ENCODE measurements at places on chromosomes 1 and 21.

DNA sequence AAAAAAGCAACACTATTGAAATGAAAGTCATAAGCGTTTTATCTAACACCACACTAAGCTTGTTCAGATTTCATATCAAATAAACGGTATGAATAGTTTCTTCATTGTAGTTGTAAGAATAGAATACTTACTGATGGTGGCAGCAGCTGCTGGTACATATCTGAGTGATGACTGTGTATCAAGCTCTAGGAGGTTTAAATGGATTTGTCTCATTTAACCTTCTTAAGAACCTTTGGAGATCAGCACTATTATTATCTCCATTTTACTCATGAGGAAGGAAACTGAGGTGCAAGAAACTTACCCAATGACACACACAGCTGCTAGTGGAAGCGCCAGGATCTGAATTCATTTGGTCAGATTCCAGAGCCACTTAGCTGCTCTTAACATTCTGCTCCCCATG, 104.0 kb downstream of the EIF4G3 start:
- DNase-seq = peak; percentile 54

GRCh38 chr1:23273450-23274133, 56.3 kb upstream of the HTR1D start:
- peak; percentile 75 for DNase-seq

GRCh38 chr1:212930986-212931678, 19.2 kb upstream of the VASH2 start:
- no peak for DNase-seq

DNA sequence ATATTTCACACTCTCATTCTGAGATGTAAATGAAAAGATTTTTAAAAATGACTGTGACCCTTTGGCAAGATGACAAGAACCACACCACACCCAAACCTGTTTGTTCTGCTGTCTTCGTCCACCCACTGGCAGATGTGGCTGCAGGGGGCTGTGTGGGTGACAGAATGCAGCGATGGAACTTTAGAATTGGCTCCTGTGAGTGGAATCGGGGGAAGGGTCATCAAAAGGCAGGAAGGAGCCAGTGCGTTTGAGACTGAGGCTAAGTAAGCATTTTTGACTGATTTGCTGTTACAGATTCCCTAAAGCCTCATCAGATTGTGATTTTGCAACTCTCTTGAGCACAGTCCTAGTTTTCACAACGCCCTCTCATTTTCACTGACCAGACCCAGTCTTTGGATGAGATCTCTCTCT, 111.2 kb upstream of the ADGRL2 start:
- peak; percentile 83 for DNase-seq

GRCh38 chr1:206556750-206557635, 49.7 kb downstream of the RASSF5 start:
- DNase-seq = peak; percentile 31

- peak; percentile 98 for DNase-seq
Measured at GRCh38 chr1:2290595-2291510, 62.7 kb downstream of the SKI start.

DNA sequence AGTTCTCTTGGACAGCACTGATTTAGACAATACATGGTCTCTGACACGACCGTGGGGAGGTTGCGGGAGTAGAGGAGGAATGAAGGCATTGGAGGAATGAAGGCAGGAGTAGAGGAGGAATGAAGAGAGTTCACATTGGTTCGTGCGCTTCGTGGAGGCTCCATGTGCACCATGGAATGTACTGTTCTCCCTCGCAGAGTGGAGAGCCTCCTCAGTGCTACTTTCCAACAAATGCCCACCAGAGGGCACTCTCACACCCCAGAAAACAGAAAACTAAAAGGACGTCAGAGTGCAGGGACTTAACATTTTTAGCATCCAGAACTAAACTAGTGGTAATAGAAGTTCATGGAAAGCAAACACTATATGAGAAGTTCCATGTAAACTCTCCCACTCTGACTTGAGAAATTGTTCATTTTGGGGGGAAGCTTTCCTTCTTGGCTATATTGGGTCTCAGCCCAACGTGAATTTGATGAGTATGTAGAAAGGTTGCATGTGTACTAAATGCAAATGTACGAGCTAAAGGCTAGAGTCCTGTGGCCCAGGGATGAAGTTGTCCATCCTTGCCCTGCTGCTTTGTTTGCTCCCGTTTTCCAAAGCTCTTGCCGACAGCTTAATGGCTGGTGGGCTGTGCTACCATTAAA, 211.6 kb downstream of the LMX1A start:
- peak; percentile 62 for DNase-seq

- DNase-seq = peak; percentile 28
Measured at GRCh38 chr1:68973459-68974244, 476.8 kb upstream of the DEPDC1 start.

GRCh38 chr1:163055005-163055404, 14.2 kb upstream of the RGS4 start:
- peak; percentile 25 for DNase-seq

DNA sequence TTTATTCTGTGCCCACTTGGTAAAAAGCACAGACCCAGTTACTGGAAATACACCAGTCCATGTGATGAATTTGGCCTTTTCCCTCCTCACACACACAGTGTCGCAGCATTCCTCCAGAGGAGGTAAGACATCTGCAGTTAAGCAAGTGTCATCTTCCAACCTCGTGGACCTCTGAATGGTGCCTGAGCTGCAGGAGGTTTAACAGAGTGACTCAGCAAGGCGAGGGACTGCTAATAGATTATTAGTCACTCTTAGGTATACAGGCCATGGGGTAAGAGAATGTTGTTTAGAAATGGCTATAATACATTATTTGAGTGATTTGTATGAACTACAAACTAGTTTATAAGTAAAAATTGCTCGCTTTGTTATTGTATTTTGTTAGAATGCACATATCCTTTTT, 8.6 kb upstream of the LRRC8B start:
- peak; percentile 77 for DNase-seq

DNA sequence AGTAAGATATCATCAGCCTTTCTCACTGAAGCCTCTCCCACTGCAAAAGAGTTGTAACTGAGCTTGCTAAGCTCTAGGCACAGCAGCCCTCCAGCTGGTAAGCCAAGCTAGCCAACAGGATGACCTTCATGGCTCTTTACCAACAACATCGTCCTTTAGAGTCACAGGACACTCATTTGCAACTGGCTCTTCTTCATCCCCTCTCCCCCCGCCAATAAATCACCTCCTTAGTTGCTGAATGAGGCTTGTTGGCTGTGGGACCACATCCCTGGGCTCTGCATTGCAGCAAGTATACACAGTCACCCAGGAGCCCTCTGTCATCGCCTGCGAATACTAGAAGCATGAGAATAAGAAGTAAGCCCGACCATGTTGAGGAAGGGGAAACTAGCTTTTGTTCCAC, 16.0 kb upstream of the ZNF697 start:
- no peak for DNase-seq

DNA sequence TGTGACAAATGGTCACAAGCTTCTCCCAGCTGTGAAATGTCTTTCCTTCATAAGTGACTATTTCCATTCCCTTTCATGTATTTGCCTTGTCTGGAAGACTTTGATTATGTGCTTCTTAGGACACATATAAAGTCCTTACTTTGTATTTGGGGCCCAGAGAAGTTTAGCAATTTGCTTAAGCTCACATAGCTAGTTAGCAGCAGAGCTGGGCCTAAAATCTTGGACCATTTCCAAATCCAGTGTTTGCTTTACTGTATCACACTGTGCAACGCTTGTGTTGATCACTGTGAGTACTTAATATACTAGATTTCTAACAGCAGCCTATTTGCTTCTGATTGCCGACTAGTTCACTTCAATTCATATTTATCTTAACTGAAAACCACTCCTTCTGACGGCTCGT, 2.2 kb upstream of the KCNA3 start:
- no peak for DNase-seq

DNA sequence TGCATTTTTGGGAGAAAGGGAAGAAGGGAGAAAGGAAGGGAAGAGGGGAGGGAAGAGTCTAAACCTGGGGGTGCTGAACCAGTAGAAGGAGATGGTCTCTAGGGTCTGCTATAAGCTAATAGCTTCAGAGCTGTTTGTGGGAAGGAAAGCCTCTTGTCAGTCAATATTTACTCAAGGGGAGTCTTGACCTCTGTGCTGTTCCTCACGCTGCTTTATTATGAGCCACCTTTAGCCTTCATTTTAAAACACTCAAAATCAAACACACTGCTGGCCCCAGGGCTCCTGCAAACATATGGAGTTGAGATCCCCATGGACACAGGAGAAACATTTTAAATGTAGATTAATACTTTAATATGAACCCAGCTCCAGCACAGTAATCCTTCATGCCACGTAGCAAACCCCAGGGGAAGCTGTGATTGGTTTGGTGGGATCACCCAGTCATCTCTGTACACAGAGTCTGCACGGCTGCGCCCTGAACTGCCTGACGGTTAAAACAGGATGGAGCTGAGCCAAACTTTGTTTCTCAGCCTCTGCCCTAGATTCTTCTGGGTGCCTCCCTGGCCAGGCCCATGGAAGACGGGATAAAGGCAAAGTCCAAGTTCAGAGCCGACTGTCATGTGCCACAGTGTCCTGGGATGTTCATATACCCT, 40.2 kb upstream of the VWA5B1 start:
- DNase-seq = no peak

DNA sequence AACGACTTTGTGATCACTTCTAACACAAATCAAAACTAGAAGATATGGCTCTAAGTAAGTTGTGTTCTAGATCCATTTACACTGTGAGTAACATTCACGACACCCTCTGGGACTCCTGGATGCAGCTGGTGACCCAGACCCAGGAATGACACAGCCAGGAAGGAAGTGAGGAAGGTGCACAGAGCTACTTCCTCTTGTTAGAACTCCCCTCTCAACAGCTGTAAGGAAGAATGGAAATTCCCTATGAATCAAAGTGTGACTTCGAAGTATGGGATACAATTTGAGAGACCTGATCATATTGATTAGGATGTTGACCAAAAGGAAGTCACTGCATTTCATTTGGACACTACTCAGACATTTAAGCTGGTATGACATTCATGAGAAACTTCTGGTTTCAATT, 185.3 kb downstream of the NRIP1 start:
- DNase-seq = no peak

DNA sequence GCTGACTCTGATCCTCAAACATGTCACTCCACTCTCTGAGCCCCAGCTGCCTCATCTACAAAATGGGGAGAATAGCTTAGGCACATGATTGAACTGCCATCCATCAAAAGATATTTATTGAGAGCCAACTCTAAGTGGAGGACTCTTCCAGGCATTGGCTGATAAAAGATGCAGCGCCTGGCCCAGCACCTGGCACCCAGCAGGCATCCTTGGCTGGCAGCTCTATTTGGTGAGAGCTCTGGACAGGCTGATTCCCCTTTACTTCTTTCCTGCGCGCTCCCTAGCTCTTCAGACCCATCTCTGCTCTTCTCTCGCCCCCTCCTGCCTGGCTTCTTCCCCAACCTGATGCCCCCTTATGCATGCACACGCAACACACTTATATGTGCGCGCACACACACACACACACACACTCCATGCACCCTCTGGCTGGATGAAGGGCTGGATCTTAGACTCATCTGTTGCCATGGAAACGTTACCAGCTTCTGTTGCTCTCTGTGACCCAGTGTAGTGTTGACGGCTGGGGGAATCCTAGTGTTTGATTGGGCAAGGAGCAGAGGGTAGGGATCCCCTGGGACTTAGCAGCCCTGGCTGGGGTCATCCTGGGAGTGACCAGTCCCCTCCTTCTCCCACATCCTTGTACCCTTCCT, 49.3 kb downstream of the VWA5B1 start:
- no peak for DNase-seq

Measured in fibroblast of skin of abdomen (primary cell).